ENCODE measurements at places on chromosomes 5 and 9.

DNA sequence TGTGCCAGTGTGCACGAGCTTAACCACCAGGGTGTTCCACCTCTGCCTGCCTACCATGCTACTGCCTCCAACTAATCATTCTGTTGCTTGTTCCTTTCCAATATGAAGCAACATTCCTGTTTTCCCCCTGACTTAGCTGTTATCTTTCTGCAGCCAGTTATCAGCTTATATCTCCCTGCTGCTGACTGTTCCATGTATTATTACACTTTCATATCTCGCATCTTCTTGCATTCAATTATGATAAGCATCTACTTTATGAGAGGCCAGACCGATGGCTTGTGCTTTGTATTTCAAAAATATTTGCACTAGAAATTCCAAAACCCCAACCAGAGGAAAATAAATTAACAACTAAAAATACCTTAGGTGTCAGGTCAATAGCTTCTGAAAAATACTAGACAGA is 394.0 kb upstream of the BRINP1 start:
- no peak for DNase-seq

DNA sequence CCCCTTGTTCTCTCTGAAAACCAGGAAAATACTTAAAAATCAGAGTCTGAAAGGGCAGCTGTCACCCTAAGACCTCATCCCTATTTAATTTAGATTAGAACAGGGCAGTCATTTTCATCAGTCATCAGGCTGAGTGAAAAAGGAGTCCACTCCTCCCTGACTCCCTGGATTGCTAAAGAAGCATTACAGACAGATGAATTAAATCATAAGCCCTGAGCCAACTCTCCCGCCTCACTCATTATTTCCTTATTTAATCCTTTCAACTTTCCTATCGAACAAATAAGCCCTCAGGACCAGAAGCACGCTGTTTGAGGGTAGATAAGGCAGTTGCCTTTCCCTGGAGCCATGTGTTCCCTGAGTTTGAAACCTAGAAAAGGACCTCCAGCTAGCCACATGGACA is 201.9 kb upstream of the ANKRD55 start:
- DNase-seq = no peak

DNA sequence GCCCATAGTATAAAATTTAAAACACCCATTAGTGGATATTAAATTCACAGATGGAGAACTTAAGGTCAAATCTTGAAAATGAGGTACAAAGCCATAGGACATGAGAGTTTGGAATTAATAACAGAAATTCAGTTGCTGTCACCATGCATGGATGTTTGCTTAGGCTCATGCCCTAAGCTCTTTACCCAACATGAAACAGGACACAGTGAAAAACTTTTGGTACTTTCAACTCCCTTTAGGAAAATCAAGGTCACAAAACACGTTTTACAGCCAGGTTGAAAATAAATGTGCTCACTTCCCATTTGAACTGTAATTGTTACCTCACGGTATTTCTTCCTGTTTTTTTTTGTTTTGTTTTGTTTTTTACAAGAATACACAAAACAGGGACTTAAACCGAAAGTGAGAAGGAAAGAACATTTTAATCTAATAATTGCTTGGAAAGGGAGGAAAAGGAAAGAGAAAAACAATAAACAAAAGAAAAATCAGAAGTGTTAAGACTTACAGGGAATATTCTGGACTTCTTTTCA is 6.1 kb upstream of the TOPORS start:
- peak; percentile 74 for DNase-seq

- DNase-seq = peak; percentile 79
Measured at GRCh38 chr5:98872674-98873073, 56.1 kb downstream of the CHD1 start.

DNA sequence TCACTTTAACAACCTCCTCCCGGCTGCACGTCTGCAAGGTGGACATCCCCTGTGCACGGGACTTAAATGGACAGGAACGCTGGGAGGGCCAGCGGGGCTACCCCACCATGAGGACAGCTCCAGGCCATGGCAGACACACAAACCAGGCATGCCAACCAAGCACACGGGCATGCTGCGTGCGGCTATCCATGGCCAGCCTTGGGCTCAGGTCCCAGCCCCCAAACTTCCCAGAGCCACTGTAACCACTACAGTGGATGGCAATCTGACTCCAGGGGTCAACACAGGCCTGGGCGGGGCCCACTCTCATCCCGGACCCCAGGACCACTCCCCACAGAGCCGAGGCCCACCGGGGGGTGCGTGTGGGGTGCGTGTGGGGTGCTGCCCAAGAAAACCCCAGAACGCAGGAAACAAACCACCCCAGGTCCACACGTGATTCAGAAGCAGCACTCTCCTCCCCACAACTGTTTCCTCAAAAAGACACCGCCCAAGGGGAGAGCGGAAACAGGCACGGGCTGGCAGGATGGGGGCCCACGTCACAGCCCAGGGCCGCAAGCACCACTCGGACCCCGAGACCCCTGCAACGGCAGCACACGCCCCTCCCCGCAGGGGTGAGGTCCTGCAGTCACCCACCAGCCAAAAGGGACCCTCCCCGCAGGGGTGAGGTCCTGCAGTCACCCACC is 7.4 kb downstream of the SLC12A7 start:
- peak; percentile 50 for DNase-seq

DNA sequence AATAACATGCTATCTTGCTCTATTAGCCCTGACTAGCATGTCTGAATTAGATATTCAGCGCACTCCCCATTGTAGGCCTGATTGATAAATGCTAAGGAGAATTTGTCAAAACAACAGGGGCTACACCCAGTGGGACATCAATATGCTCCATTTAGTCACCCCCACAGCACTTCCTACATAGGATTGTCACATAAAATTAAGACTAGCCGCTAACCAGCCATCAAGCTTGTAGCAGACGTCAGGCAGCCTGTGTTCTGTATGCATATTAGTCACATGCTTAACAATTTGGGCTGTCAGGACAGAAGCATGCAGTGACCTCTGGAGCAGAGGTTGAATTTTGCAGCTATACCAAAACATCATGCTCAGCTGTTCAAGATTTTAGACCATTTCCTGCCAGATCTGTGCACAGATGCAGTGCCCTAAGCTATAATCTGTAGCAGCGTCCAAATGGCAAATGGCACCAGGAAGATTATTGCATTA is 197.4 kb upstream of the ISL1 start:
- no peak for DNase-seq

- no peak for DNase-seq
Measured at GRCh38 chr5:143593723-143594122, 190.2 kb upstream of the NR3C1 start.

GRCh38 chr9:994005-994404 is 17.6 kb downstream of the DMRT3 start:
- peak; percentile 86 for DNase-seq

- DNase-seq = peak; percentile 48
Measured at GRCh38 chr9:112380825-112381221, 915 bp downstream of the HSDL2 start.

Measured in inflammatory macrophage treated with lipopolysaccharide for 4 hours (primary cell).